ENCODE measurements at places on chromosomes 13 and 19.

- DNase-seq = no peak
Observed at GRCh38 chr13:94713561-94714182, 1.3 kb upstream of the SOX21 start.

DNA sequence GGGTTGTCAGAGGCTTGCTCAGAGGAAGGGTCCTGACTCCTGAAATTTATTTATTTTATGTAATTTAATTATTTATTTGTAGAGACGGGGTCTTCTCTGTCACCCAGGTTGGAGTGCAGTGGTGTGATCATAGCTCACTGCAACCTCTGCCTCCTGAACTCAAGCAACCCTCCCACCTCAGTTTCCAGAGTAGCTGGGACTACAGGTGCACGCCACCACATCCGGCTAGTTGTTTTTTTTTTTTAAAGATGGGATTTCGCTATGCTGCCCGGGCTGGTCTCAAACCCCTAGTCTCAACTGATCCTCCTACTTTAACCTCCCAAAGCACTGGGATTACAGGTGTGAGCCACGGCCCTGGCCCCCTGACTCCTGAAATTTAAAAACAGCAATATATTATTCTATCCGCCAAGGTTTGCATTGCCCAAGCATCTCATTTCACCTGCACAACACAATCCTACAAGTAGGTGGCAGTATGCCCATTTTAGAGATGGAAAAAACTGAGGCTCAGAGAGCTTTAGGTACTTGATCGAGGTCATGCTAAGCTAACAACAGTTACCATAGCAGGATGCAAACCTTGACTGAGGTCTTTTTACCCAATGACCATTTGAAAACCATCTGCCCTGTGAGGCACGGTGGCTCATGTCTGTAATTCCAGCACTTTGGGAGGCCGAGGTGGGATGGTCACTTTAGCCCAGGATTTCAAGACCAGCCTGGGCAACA lies 18.1 kb downstream of the ARHGEF18 start:
- DNase-seq = peak; percentile 57

- no peak for DNase-seq
Observed at GRCh38 chr19:57161985-57162539, 5.2 kb downstream of the DUXA start.

DNA sequence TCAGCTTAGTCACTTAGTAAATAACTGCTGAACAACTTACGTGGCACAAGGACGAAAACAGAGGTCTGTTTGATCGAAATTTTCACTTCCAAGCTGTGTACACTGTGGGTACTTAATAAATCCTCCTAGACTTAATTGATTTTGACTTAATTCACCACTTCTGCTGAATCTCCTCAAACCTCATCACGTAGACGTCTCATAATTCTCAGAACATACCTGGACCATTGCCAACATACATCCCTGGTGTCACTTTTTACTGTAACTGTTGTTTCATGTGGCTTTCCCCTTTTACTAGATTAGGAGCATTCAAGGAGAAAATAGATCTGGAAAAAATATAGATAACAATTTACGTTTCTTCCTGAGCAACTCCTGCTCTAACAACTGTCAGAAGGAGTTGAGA lies 105.0 kb downstream of the MBNL2 start:
- no peak for DNase-seq

GRCh38 chr19:31513841-31514240 lies 164.6 kb upstream of the TSHZ3 start:
- DNase-seq = no peak

DNA sequence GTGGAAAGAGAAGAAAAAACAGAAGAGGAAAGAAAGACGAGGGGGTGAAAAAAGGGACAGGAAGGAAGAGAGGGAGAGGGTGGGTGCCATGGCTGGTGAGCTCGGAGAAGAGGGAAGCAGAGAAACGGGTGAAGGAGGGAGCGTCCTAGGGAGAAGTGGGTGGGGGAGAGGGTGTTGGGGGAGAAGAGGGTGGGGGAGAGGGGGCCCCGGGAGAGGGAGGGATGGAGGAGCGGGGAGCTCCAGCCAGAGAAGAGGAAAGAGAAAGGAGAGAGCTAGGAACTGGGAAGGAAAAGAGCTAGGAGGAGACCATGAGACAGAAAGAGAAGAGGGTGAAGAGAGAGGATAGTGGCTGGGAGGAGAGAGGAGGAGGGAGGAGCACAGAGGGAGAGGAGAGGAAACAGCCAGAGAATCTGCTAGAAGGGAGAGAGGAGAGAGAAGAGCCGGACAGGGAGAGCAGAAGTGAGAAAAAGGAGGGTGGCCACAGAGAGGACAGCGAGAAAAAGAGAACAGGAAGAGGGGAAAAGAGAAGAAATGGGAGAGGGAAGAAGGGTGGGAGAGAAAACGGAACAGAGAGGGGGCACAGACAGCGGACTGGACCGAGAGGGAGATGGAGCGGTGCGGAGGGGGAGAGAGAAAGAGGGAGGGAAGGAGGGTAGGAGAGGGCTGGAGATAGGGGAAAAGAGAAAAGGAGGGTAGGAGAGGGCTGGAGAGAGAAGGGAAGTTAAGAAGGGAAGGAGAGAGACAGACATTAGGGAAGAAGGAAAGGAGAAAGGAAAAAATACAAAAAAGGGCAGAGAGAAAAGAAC lies 11.9 kb upstream of the GARIN5A start:
- DNase-seq = no peak

GRCh38 chr19:1360818-1361461 lies 22.8 kb upstream of the NDUFS7 start:
- DNase-seq = no peak

GRCh38 chr19:40907968-40908735 lies 26.1 kb upstream of the CYP2A7 start:
- no peak for DNase-seq

GRCh38 chr13:101185606-101186005 lies 230.7 kb downstream of the NALCN start:
- no peak for DNase-seq

DNA sequence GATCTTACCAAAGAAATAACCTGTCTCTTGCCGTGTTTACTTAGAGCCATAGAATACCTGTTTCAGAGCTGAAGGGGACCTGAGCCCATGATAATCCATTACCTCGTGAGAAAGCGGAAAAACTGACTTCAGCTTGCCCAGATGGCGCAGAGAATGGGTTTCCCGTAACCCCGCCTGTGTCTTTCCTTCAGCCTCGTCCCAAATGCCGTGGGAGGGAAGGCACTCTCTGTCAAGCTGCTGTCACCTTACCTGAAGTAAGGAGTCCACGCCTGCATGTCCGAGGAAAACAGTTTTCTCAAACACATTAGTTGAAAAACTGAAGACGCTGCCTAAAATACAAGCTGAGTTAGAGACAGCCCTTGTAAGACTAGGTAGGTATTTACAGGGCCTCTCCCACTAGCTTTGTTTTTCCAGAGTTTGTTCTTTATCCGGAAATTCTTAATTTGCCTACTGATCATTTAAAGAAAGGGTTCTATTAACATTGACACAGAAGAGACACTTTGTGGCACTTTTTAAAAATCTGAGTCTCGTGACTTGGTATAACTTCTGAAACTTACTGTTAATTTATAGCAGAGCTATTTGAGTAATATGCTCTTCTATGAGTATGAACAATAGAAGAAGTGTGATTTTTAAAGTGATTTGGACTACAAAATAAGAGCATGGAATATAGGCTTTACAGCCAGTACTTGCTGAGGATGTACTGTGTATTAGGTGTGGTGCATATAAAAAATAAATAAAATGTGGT lies 1.3 kb upstream of the INTS6 start:
- peak; percentile 3 for DNase-seq

GRCh38 chr13:110340812-110341444 lies 33.8 kb downstream of the COL4A2 start:
- no peak for DNase-seq

- DNase-seq = peak; percentile 80
Observed at GRCh38 chr13:109704771-109705635, 81.4 kb downstream of the IRS2 start.

DNA sequence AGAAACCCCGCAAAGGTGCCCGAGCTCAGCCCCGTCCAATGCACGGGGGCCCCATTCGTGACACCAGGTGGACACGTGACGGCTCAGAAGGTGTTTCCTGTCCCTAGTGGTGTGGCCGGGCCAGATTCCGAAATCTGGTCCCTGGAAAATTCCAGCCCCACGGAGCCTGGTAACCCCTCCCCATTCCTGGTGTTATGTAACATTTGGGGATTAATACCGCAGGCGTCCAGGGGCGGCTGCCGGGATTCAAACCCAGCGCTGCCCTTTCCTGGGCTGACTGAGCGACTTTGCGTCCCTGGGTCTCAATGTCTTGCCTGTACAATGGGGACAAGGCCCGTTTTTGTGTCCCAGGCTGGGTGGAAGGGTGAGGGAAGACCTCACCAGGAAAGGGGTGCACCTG lies 1.0 kb upstream of the PLK5 start:
- no peak for DNase-seq

DNA sequence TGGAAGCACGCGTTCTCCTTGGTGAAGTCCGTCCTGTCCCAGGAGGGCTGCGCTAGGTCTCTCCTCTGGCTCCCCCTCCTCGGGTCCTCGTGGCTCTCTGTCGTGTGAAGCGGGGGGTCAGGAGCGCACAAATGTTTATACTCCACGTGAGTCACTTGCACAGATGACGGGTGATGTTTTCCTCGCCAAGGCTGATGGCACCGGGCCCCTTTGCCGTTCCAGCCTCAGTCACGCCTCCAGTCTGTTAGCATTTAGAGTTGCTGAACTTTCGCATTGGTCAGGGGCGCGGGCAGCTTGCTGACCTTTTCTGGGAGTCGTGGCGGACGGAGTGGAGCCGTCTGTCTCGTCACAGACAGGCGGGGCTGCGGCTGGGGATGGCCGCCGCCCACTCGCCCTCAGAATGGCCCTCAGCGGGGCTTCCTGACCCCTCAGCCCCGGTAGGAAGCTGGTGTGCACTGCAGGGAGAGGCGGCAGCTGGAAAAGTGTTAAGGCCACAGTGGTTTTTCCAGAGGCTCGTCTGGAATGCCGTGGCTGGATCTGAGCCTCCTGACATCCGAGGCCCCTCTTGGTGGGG lies 13.7 kb downstream of the KLHL26 start:
- DNase-seq = no peak

DNA sequence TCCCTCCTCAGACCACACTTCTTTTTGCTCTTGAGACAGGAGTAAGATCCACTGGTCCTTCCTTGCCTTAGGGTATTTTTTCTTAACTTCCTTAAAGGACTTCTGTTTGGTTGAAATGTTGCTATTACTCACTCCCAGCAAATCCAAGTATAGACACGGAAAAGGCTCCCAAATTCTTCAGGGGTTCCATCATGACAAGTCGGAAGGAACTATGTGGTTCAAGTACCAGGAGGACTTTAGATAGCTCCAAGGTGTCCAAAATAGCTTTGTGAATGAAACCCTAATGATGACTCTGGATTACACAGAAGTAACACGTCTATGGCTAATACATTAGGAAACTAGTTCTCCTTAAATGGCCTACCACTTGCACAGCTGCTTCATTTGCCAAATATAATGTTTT lies 238.7 kb downstream of the KCTD12 start:
- no peak for DNase-seq

DNA sequence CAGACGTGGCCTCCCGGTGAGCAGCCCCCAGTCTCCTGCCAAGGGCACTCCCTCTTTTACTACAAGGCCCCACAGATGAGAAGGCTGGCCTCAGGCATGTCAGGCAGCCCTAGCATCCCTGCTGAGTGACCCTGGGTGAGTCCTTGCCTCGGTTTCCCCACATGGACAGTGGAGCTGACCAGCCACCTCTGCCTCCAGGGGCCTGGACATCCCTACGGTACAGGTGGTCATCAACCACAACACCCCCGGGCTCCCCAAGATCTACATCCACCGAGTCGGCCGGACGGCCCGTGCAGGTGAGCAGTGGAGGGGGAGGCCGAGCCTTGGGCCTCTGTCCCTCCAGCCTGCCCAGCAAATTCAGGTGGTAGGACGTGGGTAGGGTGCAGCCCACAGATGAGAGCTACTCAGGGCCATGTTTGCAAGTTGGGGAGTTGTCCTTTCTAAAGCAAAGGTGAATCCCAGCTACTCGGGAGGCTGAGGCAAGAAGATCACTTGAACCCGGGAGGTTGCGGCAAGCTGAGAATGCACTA lies 5.2 kb downstream of the DDX49 start:
- no peak for DNase-seq

GRCh38 chr19:7926727-7927604 lies 1.0 kb upstream of the CTXN1 start:
- DNase-seq = no peak

DNA sequence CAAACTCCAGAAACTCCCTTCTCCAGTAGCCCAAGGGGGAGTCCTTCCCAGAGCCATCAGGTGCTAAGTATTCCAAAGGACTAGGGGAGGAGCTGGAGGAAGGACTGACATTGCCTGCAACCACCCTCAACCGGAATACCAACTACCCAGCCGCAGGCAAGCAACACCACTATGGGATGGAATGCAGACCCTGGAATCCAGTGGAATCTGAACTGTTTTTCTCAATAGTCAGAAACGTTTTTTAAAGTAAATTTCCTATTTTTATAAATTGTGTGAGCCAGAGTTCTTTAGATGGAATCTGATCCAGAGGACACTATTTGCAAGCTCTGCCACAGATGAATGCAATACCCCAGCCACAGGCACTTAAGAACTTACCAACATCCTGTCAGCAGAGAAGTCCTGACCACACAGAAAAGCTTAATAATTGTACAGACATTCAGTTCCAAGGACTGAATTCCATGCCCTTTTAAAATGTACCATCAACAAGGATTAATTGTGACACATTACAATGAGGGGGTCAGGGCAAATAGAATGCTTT lies 92.1 kb downstream of the USP12 start:
- no peak for DNase-seq

GRCh38 chr19:19444681-19445155 lies 39.2 kb downstream of the GATAD2A start:
- no peak for DNase-seq

DNA sequence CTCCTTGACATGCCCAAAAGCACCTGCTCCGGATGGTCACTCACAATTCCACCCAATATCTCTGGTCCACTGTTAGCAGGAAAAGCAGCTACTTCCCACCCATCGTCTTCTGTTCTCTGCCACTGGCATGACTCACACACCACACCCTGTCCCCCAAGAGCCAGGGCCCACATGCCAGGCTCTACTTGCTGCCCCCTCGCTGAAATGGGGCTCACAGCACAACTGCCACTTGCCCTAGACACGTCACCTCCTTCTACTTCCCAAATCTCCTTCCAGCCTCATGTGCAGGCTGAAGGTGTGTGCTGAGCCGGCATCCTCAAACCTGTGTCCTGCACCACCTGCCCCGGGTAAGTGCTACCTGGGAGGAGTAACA lies 65.0 kb downstream of the TBC1D4 start:
- DNase-seq = no peak

DNA sequence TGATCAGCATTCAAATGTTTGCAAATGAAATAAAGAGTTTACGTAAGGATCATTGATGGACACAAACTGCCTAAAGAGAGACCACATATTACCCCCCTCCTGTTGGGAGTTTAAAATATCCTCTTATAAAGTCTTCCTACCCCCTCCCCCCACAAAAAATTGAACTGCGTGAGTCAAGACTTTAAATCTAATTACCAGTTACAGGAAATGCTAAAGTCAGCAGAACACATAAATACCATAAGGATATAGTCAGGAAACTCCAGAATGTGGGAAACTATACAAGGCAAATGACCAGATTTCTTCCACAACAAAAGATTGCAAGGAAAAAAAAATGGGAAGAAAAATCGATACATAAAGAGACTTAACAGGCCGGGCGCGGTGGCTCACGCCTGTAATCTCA lies 44.4 kb upstream of the FARP1 start:
- DNase-seq = no peak

- peak; percentile 38 for DNase-seq
Observed at GRCh38 chr19:46040952-46041500, at the start of gene IGFL4. IGFL4 (minus strand) TSS chr19:46041002; CDS start chr19:46040962, 40 bp downstream.

All from NCI-H2029 (cell line).